ENCODE measurements at places on chromosomes 1 and 21.

- DNase-seq: no peak
These were observed 609.1 kb downstream of the KIF26B start for GRCh38 chr1:245763873-245764331.

GRCh38 chr1:225689882-225690459 is 37.0 kb upstream of the ENAH start:
- no peak for DNase-seq

- no peak for DNase-seq
These were observed 77.0 kb downstream of the ZZZ3 start for GRCh38 chr1:77605246-77606026.

GRCh38 chr1:93678946-93679480 is 2.6 kb downstream of the BCAR3 start:
- no peak for DNase-seq

GRCh38 chr1:92094090-92094489 is 13.9 kb downstream of the BTBD8 start:
- no peak for DNase-seq

Measured in CD4-positive, alpha-beta T cell treated with Interleukin-15 for 1 hour (primary cell).